Bone marrow (tissue), 2 donors: ENCODE measurements at places on chromosomes 1 and 21.

- DNase-seq: no peak
Observed at GRCh38 chr1:9149837-9150581, 21.1 kb upstream of the GPR157 start.

DNA sequence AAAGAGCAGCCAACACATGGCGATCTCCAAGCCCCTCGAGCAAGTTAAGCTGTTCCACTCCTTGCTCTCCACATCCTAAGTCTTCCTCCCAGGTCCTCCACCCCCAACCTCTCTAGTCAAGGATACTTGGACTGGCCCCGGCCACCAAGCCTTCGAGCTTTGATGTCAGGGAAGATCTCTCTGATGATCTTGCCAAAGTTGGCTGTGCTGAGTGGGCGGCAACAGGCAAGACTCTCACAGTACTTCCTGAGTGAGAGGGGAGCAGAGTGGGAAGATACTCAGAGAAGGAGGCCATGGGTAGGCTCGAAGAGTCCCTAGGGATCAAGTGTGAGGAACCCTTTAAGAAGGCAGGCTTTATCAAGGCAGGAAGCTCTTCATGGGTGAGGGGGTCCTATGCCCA lies 2.8 kb downstream of the RFX5 start:
- no peak for DNase-seq

DNA sequence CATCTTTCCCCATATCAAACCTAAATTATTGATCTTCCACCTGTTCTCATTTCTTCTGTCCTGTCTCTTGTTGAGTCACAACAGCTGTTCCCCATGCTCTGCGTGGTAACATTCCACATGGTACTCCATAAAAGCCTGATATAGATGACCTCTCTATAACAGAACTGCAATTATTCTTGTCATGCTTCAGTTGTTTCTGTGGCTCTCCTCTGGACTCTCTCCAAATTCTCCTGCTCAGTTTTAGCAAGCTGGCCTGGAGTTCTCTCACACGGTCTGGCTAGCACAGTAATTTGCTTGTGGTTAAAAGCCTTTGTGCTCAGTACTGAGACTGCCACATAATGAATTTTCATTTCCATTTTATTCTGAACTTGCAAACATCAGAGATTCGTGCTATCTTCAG lies 10.6 kb upstream of the LRRC39 start:
- no peak for DNase-seq

- DNase-seq: no peak
Observed at GRCh38 chr1:168636642-168637111, 60.3 kb downstream of the XCL1 start.

DNA sequence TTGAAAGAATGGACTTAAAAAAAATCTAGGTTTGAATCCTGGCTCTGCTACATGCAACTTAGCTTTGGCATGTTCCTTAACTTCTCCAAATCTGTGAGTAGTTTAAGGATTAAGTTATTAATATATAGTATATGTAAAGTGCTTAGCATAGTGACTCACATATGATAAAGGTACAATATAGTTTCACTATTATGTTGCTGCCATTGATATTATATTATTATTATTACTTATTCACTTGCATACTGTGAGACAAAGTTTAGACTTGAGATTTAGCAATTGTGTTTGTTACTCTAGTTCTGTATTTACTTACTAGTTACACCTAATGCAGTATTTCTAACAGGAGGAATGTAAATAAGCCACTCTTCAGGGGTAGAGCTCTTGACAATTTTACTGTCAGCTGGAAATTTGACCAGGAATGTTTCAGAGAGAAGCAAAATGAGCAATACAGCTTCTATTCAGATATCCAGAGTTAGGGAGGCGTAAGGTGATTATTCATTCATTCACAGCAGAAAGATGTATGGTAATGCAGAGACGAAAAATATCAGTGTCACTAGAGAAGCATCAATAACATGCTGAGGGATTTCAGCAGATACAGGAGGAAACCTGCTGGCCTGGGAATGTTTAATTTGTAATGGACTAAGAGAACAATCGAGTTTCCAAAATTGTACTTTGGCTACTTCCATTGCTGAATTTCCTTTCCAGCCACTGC lies 25.5 kb downstream of the RGS7 start:
- DNase-seq: no peak

DNA sequence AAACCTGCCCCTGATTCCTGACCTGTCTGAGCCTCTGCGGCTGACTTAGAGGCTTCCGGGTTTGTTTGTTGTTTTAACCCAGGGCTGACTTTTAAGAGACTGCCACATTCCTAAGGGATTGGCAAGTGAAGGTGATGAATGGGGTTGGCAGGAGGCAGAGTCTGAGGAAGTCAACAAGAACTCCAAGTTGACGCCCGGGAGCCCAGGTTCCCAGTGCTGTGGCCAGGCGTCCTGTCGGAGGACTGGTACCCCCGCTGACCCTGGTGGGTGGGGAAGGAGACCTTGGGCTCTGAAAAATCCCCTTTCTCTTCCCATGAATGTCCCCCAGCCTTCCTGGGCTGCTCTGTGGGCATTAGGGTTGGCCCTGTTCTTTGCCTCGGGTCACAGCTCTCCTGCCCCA lies 19.7 kb upstream of the EPS8L3 start:
- no peak for DNase-seq

GRCh38 chr21:37063433-37063832 lies 9.4 kb downstream of the PIGP start:
- DNase-seq: no peak

DNA sequence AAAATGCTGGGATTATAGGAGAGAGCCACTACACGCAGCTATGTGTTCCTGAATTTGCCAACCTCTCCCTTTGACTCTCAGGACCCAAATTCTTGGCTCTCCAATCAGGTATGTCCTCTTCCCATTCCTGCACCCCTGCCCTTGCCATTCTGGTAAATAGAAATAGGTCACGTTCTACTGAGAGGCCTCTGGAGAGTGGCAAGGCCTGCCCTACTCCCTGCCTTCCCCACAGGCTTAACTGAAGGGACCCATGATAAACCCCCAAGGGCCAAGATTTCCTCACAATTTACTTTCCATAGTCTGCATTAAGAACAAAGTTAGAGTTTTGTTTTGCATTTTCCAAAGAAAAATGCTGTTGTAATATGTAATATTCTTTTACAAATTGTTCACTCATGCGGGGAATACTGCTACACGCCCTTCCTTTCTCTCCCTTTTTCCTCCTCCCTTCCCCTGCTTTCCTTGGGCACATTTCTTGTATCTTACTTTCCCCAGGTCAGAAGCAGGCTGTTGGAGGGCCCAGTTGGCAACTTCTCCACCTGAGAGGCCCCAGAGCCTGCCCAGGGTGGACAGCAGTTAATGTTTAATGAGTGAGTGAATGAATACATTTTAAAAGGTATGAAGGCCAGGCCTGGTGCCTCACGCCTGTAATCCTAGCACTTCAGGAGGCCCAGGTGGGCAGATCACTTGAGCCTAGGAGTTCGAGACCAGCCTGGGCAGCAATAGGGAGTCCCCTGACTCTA lies 33.9 kb upstream of the PUM1 start:
- no peak for DNase-seq

GRCh38 chr1:204731509-204731908 lies 46.0 kb upstream of the LRRN2 start:
- DNase-seq: no peak

DNA sequence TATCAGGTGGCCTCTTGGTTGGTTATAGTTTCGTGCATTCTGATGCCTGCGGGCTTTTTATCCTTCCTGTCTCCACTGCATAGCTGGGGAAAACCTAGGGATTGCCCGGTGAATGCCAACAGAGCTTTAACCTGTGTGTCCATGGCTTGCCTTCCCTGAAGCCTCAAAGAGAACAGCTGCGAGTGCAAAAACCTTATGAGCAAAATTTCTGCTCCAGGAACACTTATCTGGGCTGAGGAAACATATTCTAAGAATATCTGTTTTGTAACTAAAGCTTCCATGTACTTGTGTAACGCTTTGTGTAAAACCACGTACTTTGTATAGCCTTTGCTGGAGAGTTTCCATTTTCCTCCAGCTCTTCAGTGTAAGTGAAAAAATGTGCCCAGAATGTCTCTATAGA lies 7.2 kb downstream of the CNST start:
- no peak for DNase-seq

DNA sequence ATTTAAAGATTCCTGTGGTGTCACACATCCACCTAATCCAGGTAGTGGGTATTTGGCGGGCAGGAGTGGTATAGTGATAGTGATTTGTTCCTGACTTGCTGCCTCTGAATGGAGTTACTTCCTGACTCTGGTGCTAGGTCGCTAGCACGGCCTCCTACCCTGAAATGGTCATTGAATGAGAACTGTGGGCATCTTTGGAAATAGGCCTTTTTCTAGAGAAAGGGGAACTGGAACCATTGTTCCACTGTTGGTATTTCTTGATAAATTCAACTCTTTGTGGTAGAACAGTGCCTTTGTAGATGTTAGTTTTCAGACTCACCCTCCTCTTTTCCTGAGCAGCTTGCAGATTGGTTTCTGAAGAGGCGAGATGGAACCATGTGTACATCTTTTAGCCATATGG lies 1.5 kb downstream of the QSOX1 start:
- DNase-seq: no peak

DNA sequence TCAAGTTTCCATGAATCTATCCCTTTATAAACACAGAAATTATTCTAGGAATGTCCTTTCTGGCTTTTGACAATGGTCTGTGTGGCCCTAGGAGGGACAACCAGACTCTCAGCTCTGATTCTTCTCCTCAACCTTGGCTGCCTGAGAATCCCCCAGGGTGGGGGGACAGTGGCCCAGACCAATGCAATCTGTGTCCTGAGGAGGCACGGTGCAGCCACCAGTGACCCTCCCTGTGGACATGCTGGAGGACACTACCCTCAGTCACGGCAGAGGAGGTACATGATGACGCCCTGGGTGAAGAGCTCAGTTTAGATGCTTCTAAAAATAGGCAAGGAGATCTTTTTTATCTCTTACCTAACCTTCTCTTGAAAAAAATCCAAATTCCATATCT lies 91.7 kb downstream of the PGBD5 start:
- DNase-seq: no peak

DNA sequence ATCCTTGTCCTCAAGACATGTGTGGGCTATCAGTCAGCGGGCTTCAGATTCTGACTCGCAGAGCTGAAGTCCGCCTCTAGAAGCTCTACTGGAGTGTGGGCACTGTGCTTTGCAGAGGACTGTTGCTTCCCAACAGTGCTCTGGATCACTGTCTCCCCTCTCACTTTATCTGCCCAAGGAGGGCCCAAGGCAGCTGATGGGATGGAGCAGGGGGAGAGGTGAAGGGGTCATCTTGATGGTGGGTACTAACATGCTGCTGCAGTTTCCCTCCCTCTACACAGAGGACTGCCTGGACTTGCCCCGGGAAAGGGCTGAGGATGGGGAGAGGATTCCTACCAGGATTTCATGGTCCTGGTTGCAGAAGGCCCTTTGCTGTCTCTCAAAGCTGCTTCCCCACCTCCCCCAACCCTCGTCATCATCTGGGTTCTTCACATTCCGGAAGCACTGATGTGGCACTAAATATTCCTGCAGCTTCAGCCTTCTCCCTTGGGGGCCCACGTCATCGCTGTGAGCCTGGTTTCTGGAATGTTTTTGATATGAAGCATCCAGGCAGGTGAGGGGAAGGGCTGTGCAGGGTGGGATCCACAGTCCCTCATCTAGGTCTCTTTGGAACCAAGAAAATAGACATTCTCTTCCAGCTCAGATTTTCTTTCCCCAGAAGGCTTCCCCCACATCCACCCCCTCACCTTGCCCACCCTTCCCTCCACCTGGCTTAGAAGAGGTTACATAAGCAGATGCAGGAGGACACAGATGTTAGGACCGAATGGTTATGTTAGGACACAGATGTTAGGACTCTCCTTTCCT lies 23.2 kb downstream of the NUAK2 start:
- DNase-seq: no peak
